ENCODE measurements at places on chromosomes 5 and 9.

GRCh38 chr5:39466846-39467245 lies 42.1 kb upstream of the DAB2 start:
- DNase-seq, result no peak

DNA sequence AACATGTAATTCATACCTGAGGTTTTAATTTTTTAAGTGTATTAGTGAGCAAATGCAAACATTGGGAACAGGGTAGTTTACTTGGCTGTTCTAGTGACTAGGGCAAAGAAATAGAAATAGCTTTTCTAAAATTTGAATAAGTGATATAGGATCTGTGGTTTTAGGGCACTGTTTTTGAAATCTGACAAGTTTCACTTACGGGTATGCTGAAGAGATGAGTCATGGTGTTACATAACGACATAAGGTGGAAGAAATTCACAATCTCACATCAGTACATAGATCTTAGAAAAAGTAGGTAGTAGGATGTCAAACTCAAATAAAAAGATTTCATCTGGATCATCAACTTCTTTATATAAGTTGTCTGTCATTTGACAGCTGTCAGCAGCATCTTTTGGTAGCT lies 772.3 kb downstream of the MAT2B start:
- DNase-seq, result no peak

- DNase-seq, result no peak
These were observed 209.6 kb upstream of the ST8SIA4 start for GRCh38 chr5:101112645-101113044.

- no peak for DNase-seq
These were observed 22.1 kb upstream of the AKNA start for GRCh38 chr9:114409842-114410241.

GRCh38 chr5:166369346-166369745 lies 1922.1 kb upstream of the WWC1 start:
- no peak for DNase-seq

- DNase-seq, result no peak
These were observed 46.4 kb upstream of the SEMA4D start for GRCh38 chr9:89544279-89544661.

DNA sequence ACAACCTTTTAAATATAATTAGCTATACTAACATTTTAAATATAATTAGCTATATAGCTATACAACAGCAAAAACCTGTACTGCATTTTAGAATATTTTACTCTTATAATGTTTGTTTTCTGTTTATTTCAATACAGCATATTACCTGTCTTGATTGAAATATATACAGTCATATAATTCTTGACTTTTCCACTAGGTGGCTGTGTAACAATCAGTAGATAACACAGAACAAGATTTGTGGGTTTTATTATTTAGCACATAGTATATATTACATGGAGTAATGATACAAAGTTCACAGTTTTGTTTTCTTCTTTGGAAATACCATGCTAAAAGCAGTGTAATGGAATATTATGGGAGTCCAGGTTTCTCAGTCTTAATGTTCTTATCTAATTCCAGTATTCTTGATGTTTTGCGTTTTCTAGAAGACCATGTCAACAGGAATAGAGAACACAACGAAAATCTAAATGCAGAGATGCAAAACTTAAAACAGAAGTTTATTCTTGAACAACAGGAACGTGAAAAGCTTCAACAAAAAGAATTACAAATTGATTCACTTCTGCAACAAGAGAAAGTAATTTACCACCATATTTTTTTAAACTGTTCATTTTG lies 13.3 kb downstream of the HMMR start:
- peak; percentile 8 for DNase-seq

- DNase-seq, result no peak
These were observed 422.7 kb downstream of the TLE1 start for GRCh38 chr9:81266674-81267073.

GRCh38 chr5:90849939-90850338 lies 291.3 kb downstream of the ADGRV1 start:
- DNase-seq, result no peak

- no peak for DNase-seq
These were observed 39.5 kb downstream of the RASGEF1C start for GRCh38 chr5:180169248-180170105.

DNA sequence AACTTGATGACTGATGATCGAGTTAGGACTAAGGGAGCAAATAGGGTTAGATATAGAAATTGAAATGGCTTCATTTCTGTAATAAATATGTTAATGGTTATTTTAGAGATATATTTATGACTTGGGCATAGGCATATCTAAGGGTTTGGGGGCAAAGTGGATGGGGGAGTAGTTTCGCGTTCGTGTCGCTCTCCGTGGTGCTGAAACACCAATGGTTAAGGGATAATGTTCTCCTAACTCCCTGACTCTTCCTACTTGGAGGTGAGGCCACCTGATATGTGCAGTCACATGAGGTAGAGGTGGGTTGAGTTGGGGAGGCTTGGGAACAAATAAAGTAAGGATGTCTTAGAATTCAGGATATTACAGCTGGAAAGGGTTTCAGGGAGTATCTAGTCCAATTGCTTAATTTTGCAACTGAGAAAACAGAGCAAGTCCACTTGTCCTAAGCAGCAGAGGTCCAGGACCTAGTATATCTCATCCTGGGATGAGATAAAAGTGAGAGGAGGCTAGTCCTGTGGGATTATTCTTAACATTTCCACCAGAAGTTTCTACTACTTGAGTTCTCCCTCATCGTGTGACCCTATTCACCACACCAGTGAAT lies 44.0 kb upstream of the MAP1B start:
- DNase-seq, result no peak

DNA sequence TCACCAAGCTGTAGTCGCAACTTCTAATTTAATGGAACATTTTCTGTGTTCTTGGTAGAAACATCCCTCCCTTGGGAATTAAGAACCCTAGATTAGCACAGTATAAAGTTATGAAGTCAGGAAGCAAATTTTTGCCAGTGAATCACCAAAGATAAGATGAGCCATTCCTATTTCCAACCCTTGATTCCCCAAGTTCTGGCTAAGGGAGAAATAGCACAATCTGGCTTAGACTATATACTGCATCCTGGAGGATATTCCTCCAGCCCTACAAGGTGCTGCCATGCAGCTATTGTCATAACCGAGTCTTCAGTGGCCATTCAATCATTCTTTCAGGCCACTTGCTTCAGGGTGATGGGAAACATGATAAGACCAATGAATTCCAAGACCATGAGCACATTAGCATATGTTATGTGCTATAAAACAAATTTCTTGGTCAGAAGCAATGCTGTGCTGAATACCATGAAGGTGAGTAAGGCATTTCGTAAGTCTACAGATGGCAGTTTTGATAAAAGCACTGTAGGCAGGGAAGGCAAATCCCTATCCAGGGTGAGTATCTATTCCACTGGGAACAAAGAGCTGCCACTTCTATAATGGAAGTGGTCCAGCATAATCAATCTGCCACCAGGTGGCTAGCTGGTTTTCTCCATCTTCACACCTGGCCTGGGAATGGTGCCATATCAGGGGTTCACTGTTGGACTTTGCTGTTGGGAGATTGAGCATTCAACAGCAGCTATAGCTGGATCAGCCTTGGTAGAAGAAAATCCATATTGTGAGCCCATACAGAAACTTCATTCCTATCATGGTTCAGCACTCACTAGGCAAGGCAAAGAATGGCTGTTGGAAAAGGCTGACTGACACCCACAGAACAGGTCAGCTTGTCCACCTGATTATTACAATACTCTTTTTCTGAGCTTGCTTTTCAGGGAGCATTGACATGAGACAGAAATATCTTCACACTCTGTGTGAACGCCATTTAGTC lies 19.6 kb upstream of the ARL15 start:
- DNase-seq, result no peak

DNA sequence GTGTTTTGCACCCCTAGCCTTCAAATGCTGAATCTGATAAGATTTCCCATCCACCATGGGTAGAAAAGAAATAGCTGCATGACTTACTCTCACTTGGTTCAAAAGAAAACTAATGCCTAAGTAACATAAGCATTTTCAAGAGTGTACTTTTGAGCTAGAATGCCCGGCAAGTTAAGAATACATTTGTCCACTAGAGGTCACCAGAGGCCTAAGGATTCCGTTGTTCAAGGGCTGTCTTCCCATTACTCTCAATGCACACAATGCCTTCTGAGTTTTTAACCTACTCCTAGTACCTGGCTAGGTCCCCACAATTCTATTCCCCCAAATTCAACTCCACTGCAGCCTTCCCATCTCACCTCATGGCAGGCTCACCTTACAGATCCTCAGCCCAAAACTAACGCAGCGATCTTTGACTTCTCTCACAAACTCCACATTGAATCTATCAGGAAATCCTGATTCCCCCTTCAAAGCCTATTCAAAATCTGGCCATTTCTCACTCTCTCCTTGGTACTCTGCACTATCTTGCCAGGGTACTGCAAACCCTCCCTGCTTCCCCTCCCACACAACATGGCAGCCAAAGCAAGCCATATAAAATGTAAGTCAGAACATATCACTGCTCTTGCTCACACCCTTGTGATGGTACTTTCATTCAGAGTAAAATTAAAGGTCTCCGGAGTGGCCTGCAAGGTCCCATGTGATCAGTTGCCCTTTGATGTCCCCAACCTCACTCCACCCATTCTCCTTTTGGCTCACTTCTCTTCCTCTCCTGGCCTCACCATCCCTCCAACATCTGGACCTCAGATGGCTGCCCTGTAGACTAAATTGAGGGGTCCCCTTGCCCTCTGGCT lies 13.4 kb downstream of the OXCT1 start:
- peak; percentile 61 for DNase-seq

DNA sequence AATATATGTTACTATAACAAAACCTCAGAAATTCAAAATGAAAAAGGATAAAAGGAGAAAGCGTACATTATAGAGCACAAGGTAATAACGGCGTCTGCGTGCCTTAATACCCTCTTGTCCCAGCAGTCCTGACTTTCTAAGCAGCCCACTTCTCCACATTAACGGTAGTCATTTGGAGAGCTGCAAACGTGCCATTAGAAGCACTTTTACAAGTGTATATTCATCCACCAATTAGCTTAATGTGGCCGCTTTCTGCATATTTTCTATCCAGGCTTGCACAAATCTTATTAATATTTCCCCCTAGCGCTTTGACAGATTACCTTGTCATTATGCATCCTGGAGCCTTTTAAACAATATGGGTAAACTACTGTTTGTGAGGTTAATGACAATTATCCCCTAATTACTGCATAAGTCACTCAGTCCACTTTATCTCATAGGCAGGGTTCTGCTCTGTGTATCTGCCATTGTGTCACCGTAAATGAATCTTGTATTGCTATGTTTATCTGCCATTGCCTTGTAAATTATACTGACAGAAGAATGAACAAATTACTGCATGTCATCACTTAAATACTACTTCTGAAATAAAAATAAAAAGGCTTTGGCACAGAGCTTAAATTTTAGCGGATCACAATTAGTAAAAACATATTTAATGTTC lies 421.3 kb downstream of the BNC2 start:
- DNase-seq, result no peak

DNA sequence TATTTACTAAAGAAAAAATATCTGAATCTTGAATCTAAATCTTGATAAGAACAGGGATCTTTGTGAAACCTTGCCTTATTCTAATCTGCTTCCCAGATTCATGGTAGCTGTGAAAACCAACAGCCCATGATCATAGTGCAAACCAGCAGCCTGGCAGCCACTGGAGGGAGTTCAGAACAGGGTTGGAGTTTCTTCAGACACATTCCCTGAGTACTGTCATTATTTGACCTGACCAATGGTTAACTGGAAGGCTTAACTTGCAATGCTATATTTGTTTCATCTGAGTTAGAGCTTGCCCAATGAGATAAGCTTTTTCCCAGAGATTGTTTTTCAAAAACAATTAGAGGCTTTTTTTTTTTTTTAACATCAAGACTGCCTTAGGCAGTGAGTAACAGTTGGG lies 47.8 kb downstream of the LOX start:
- DNase-seq, result no peak

GRCh38 chr9:133341369-133342068 lies 5.5 kb upstream of the SURF6 start:
- no peak for DNase-seq

DNA sequence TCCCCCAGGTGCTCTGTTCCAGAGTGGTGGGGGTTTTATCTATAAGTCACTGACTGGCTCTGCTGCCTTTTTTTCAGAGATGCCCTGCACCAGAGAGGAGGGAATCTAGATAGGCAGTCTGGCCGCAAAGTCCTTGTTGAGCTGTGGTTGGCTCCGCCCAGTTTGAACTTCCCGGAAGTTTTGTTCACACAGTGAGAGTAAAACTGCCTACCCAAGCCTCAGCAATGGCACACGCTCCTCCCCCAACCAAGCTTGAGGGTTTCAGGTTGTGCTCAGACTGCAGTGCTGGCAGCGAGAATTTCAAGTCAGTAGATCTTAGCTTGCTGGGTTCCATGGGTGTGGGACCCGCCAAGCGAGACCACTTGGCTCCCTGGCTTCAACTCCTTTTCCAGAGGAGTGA lies 1428.6 kb downstream of the MAT2B start:
- DNase-seq, result no peak

- no peak for DNase-seq
These were observed 153.4 kb downstream of the SLIT3 start for GRCh38 chr5:169147534-169147933.

DNA sequence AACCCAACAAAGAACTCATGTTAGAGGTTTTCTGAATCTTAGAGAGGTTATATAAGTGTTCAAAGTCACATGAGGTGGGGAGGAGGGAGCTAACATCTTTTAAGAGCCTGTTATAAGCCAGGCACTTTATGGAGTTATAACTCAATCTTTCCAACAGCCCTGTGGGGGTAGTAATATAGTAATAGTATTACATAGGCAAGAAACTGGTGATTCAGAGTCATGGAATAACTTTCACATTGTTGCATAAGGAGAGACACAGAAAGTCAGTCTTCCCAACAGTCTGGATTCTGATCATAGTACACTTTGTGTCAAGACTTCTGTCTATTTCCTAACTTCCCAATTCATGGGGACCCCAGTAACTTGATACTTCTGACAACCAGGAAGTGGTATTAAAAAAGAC lies 89.2 kb downstream of the ACER2 start:
- no peak for DNase-seq

DNA sequence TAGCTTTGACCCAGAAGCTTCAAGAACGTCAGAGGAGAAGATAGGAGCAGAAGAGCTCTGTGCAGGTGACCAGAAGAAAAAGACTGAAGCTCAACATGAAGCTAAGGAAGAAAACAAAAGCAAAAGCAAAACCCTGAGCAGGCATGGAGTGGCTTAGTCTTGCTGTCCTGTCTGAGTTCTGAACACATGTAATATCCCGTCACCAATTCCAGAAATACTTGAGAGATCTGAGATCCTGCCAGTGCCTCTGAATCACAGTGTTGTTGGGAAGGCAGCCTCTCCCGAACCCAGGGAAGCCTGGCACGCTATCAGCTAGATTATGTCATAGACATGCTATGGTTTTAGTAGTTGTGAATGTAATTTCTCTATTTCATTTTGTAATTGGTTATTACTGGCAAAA lies 235.7 kb downstream of the ICE1 start:
- DNase-seq, result no peak

- DNase-seq, result no peak
These were observed 110.1 kb upstream of the RAD23B start for GRCh38 chr9:107172979-107173347.

DNA sequence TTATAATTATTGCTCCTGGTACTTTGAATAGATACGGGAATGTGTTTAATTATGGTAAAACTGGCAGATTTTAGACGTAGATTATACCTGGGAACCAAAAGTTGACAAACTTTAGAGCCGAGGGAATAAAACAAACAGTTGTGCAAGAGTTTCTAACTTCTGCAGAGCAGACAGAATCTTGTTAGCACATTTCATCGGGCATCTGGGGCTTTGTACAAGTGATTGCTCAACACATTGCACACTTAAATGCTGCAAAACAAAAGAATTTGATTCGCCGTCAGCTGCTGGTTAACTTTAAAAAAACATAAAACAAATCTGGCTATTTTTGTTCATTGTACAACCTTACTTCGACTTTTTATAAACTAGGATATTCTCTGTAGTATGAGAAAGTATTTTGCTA lies 398.1 kb downstream of the MAN2A1 start:
- no peak for DNase-seq

Data from NCI-H526 treated with DMSO at 0.1 percent for 48 hours (cell line).